ENCODE measurements at places on chromosomes 7 and 10. TPM values are rescaled to one million over a fixed set of nuclear protein-coding genes. Genes with fewer than 3 reads are reported as not detected.

Gene ADGRA1
- total RNA-seq, result 0.24 TPM

Gene THSD7A
- 1.7 TPM for total RNA-seq

Gene PNLIPRP1
- not detected for total RNA-seq

Gene GCK
- total RNA-seq, result not detected

Gene TUBAL3
- total RNA-seq, result 0.19 TPM

Gene TRPV6
- total RNA-seq, result not detected

Gene FOXP2
- not detected for total RNA-seq
